ENCODE measurements at places on chromosomes 11 and 22. TPM values are rescaled to one million over a fixed set of nuclear protein-coding genes. Genes with fewer than 3 reads are reported as not detected.

The TH gene
- not detected for polyA plus RNA-seq

The UCP3 gene
- polyA plus RNA-seq, result 1.5 TPM

The SCUBE2 gene
- polyA plus RNA-seq, result 0.49 TPM

The OR8D4 gene
- not detected for polyA plus RNA-seq

The MCHR1 gene
- polyA plus RNA-seq, result not detected

The PLA2G6 gene
- polyA plus RNA-seq, result 5.5 TPM

The RBMXL2 gene
- polyA plus RNA-seq, result not detected

The TPH1 gene
- polyA plus RNA-seq, result 0.09 TPM

The ROBO4 gene
- polyA plus RNA-seq, result not detected

The MS4A4E gene
- not detected for polyA plus RNA-seq

The TFIP11 gene
- 20.7 TPM for polyA plus RNA-seq

The PRG3 gene
- not detected for polyA plus RNA-seq

The GAL gene
- 8.6 TPM for polyA plus RNA-seq

The ZP1 gene
- polyA plus RNA-seq, result 0.32 TPM

The OR4A5 gene
- not detected for polyA plus RNA-seq

The P2RX6 gene
- 0.92 TPM for polyA plus RNA-seq

The GLYATL1 gene
- polyA plus RNA-seq, result 0.14 TPM

The CYTH4 gene
- polyA plus RNA-seq, result 0.15 TPM

The OR8D2 gene
- polyA plus RNA-seq, result not detected

The CCDC188 gene
- not detected for polyA plus RNA-seq

The RFPL2 gene
- polyA plus RNA-seq, result 0.30 TPM

The SNX19 gene
- polyA plus RNA-seq, result 13.4 TPM

The ARHGAP8 gene
- 1.2 TPM for polyA plus RNA-seq

The C22orf42 gene
- polyA plus RNA-seq, result not detected

The UBASH3B gene
- polyA plus RNA-seq, result 32.5 TPM

The LDHAL6A gene
- polyA plus RNA-seq, result not detected

The GNG3 gene
- polyA plus RNA-seq, result 0.15 TPM

The KRTAP5-1 gene
- polyA plus RNA-seq, result not detected

The CD248 gene
- polyA plus RNA-seq, result not detected

The MS4A10 gene
- not detected for polyA plus RNA-seq

The POU2AF1 gene
- not detected for polyA plus RNA-seq

The RTN4RL2 gene
- 23.7 TPM for polyA plus RNA-seq

The TRPM5 gene
- not detected for polyA plus RNA-seq

The NCR3LG1 gene
- polyA plus RNA-seq, result 1.3 TPM

The MAPK8IP2 gene
- 3.0 TPM for polyA plus RNA-seq

The PGR gene
- not detected for polyA plus RNA-seq

The ARHGAP20 gene
- not detected for polyA plus RNA-seq

The FAT3 gene
- 0.61 TPM for polyA plus RNA-seq

The TTC12 gene
- polyA plus RNA-seq, result 6.5 TPM

The ST14 gene
- 0.05 TPM for polyA plus RNA-seq

The PATE2 gene
- polyA plus RNA-seq, result not detected

The GAL3ST1 gene
- polyA plus RNA-seq, result 10.4 TPM

The POU2F3 gene
- not detected for polyA plus RNA-seq

The CYP2D6 gene
- 0.63 TPM for polyA plus RNA-seq

The DNAL4 gene
- polyA plus RNA-seq, result 7.0 TPM

The TRIM21 gene
- 11.6 TPM for polyA plus RNA-seq

The APOA5 gene
- polyA plus RNA-seq, result not detected

The ZNF214 gene
- polyA plus RNA-seq, result 0.70 TPM

The ZBTB16 gene
- not detected for polyA plus RNA-seq

The CNGA4 gene
- polyA plus RNA-seq, result 0.10 TPM

The HBB gene
- polyA plus RNA-seq, result not detected

Data from A549 (cell line).